GM18507 (cell line): ENCODE measurements at places on chromosomes 13 and 19.
A peak's percentile ranks its signal among the peaks of the same experiment; 100 is the strongest.

DNA sequence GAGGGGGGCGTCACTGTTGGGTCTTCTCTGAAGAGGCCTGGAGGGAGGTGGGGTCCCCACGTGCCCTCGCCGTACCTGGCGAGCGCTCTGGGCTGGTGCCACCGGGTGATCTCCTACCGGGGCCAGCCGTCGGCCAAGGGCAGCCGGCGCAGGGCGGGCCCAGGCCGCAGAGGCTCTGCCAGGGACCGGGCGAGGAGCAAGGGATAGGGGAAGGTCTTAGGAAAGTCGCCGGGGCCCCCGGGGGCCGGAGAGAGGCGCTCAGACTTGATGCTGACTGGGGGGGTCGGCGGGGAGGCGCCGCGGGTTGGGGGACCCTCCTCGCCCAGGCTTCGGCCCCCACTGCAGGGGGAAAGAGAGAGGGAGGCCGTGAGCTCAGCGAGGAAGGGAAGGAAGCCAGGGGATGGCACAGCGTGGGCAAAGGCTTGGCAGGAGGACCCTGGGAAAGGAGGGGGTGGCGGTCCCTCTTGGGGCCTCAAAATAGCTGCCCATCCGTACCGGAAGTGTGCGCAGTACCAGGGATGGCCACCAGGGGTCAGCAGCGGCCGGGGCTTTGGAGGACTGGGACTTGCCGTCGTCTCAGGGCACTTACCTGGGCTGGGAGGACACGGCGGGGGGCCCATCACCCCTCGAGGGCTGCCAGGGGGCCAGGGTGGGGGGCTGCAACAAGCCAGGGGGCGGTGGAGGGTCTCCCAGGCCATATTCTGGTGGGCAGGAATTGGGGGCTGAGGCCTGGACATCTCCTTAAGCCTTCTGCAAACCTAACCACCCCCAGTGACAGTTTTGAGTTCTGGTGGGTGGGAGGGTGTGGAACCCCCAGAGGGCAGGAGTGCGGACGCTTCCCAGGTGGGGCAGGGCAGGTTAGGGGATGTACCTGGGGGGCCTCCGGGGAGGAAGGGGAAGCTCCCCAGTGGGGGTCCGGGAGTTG is 7.7 kb upstream of the TMEM161A start:
- DNase-seq, result peak; percentile 62

DNA sequence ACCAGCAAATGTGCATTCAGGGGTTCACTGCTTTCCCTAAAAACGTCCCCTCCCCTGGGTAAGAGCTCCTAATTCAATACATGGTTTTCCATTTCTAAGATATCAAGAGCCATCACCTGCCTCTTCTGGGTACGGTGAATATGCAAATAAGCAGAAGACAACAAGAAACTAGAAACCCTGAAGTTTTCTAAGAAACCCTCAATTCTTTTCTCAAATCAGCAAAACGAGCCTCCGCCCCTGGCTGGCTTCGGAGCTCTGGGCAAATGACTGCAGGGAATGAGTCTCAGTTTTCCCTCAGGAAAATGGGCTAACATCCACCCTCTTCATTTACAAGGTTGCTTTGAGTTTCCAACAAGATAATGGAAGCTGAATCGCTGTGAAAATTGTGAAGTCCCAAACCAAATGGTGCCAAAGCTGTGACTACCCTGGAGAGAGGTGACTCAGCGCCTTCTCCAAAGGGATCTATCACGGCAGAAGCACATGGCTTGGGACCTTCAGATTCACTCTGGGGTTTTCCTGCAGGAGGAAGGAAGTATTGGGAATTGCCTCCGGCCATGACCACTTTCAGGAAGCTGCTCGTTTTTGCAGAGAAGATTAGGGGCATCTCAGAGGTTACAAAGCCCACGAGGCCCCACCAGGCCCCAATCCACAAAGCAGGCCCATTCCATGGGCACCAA is 26.6 kb downstream of the KLF2 start:
- DNase-seq, result no peak

DNA sequence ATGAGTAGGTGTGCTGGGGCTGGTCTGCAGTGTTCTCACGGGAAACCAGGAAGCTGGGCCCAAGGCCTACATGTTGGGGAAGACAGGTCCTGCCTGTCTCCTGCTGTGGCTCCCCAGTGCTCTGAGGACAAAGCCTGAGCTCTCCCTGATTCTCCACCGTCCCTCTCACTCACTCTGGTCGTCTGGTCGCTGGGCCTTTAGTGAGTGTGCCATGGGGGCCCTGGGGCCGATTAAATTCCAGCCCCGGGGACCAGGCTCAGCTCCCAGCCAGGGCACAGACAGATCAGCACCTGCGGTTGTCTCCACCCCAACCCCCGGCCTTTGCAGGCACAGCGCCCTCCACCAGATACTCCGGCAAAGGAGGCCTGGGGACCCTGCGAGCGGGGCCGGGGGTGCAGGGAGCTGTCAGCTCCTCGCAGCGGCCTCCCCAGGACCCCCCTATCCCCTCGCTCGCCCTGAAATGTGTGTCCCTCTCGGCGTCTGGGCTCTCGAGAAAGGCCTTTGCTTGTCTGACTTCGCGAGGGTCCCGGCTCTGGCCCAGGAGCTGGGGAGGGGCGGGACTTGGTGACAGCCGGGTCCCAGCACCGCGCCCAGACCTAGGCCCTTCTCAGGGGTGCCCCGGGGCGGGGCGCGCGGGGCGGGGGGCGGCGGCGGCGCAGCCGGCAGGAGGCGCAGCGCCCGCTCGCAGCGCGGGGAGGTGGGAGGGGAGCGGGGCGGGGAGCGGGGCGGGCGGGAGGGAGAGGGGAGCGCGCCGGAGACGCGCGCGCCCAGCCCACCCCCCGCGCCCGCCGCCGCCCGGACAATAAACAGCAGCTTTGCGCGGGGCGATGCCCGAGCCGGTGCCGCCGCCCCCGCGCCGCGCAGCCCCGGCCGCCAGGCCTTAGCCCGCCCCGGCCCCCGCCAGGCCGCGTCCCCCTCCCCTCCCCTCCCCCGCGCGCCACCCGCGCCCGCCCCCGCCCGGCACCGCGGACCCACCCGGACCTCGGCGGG is at the start of gene PALM:
PALM (plus strand) TSS at position 782 of the 990 bp plus-strand sequence. CDS start 212 bp downstream, outside the sequence.
- no peak for DNase-seq

DNA sequence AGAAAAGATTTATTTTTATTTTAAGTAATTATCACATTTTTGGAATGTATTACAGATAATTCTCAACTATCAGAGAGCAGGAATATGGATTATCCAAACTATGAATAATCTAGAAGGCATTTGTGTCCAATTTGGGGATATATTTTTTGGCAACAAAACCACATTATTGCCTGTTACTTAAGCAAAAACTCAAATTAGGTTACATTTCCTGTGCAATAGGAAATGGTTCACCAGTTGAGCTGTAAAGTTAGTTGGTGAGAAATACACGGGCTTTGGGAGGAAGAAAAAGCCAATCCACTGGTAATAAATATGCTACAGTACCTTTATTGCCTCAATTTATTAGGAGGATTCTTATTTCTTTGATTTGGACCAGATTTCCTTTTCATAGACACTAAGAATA is 1075.2 kb downstream of the PCDH9 start:
- DNase-seq, result no peak

DNA sequence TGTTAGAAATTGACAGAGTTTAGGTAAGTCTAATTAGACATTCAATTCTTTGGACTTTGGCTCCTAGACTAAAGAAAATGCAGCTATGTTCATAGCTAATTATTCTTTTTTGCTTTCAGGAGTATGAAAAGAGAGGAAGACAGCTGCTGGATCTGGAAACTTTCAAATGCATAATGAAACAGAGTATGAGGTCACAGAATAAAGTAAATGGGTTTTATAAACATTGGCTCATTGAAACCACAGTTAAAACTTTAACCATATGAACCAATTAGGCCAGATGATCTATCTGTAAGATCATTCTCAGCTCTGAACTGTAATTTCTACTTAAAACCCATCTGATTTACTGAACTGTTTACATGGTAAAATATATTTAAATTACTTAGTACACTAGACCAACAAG is 82.7 kb downstream of the TEX26 start:
- no peak for DNase-seq

- no peak for DNase-seq
Measured at GRCh38 chr13:91660076-91660415, 261.6 kb downstream of the GPC5 start.

DNA sequence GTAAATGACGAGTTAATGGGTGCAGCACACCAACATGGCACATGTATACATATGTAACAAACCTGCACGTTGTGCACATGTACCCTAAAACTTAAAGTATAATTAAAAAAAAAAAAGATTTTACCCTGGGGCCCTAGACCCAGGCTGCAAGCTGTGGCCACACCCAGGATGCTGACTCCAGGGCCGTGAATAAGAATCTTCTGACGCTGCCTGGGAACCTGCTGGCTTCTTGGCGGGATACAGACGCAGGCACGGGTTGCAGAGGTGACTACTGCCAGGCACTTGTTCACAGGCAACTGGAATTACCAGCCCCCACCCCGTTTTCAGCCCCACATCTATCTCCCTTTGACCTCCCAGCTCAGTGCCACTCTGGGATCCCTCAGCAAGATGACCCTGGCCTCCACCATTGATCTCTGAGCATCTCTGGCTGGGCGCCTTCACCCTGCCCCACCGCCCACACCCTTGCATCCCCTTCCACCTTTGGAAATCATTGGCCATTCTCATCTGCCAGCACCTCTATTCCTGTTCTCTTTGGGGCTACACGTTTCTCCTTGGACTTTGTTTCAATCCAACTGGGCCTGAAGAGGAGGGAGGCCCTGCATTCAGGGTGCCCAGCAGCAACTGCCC is 21.1 kb upstream of the CFAP97D2 start:
- DNase-seq, result no peak

- no peak for DNase-seq
Measured at GRCh38 chr19:39825531-39826076, 8.4 kb downstream of the DYRK1B start.

DNA sequence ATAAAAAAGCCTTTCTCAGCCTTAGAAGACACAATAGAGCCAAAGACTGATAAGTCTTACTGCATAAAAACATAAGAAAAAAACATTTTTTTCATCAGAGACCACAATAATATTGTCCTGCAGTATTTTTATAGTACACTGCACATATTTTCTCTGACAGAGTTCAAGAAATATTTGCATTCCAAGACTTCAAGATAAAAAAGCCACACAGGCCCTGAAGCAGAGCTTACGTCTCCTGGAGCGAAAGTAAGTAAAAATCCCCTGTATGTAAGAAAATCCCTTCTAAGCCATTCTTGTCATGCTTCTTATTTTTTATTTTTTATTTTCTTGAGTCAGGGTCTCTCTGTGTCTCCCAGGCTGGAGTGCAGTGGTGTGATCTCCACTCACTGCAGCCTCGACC is 755.9 kb downstream of the LIG4 start:
- DNase-seq, result no peak

- no peak for DNase-seq
Measured at GRCh38 chr13:42384265-42384664, 112.3 kb downstream of the AKAP11 start.

GRCh38 chr13:87889254-87889653 is 218.1 kb downstream of the SLITRK5 start:
- no peak for DNase-seq

- DNase-seq, result no peak
Measured at GRCh38 chr19:41479757-41480191, 36.8 kb downstream of the ERICH4 start.

DNA sequence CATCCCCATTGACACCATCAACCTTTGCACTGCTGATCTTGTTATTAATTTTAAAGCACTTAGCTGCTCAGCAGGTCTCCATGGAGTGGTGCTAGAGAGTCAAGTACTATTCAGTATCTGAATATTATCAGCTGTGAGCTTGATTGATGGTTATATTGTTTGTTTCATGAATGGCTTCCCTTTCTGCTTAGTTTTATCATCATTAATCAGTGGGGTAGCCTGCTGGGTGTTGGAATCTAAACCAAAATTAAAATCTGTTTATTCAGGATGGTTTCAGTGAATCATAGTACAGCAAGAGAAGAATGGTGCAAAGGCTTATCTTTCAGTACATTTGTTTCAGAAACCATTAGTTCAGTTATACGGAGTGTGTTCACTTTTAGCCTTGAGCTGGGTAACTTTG is 42.5 kb upstream of the SCEL start:
- no peak for DNase-seq

DNA sequence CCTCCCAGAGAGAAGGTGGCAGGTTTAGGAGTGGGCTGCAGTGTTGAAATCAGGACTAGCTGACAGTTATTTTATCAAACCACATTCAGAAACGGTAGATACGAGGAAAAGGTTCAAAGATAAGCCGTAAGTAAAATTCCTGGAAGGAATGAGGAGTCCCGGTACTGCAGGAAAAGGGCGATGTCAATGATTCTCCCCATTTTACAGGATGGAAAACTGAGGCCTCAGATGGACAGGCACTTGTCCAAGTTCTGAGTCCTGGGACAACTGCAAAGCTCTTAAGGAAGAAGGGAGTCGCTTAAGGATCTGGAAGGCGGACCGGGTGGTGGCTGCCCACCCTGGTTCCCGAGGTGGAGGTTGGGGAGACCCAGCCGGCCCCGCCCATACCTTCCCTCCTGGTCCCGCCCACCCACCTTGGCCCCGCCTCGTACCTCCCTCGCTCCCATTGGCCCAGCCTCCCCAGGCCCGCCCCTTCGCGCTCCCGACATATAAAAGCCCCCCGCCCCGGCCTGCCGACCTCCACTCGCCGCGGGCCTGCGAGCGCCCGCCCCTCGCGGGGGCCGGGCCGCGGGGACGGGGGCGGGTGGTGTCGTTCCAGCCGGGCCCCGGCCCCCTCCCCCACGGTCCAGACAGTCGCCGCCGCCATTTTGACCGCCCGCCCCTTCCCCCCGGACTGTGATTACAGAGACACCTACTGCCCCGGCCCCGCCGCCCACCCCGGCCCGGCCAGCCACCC is 603 bp downstream of the RFX1 start:
- peak; percentile 58 for DNase-seq

DNA sequence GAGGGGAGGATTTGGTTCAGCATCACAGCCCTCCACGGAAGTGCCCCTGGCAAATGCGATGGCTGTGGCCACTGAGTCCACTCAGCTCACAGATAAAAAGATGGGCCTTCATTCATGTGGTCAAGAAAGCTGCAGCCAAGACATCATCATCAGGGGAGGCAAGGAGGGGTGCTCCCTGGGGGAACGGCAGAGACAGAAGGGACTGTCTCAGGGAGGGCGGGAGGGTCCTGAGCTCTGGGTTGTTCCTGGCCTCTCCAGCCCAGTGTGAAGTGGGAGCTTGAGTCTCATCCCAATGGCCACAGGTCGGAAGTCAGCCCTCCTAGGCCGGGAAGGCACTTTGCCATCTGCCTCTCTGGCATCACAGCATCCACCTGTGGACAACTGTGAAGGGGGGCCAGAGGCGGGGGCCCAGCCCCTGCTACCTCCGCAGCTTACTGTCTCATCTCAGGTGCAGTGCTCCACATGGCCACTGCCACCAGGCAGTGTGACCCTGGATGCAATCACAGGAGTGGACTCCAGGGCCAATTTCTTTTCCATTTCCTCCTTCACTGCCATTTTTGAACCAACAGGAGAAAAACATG is 137.8 kb upstream of the SOX1 start:
- no peak for DNase-seq
